Bronchial epithelial cell (primary cell): ENCODE measurements at places on chromosomes 5 and 9. TPM values are rescaled to one million over a fixed set of nuclear protein-coding genes. Genes with fewer than 3 reads are reported as not detected.

Gene APC
- total RNA-seq = 33.7 and 37.1 TPM in 2 replicates

- DNase-seq = no peak
These were observed 70.6 kb downstream of the SPIN1 start for GRCh38 chr9:88458716-88459465.

GRCh38 chr5:122690266-122690665, 84.6 kb upstream of the SNX2 start:
- DNase-seq = no peak

GRCh38 chr9:70083429-70083828, 39.8 kb downstream of the MAMDC2 start:
- DNase-seq = peak; percentile 38

- no peak for DNase-seq
These were observed 116.2 kb upstream of the TBCA start for GRCh38 chr5:77892061-77893010.

DNA sequence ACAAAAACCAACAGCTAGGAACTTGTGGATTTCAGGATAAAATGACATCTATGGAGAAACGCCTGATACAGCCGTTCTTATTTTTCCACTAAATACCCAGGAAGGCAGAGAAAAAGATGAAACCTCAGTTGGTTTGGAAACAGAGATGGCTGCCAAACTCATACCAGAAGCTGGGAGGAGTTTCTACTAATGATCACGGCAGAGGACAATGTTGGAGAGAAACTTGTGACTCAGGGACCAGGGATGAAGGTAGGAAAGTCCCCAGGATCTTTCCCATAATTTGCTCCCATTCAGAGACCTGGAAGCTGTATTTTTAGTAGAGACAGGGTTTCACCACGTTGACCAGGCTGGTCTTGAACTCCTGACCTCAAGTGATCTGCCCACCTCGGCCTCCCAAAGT, 187.1 kb upstream of the IER5L start:
- no peak for DNase-seq

DNA sequence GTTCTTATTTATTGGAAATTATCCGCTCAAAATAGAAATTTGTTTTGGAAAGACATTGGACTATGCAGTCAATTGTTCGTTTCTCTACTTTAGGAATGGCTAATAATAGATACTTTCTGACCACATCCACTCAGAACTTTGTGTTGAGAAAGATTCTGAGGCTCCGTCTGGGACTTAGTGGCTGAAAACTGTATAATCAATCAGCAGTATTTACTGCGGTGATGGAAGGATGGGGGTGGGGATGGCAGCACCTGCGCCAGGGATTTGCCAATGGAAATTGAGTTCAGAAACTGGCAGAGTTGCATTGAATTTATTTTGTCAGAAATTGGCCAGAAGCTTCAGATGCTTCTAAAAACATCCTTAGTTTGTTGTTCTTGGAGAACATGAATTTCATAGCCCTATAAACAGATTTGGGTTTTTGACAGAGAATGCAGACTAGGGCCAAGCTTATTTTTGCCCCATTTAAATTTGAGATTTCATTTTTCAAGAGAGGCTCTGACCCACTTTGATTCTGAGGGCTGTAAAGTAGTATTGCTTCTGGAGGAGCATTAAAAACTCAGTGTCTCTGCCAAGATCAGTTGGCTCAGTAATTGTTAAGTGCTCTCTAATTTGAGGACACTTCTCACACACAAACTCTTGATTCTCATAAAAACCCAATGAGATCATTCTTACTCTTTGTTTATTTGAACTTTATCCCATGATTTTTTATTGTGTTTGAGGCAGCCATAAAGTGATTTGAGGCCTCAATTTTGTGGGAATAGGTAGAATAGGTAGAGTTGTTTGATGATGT, 215.1 kb downstream of the CD180 start:
- no peak for DNase-seq

- DNase-seq = no peak
These were observed 1348.7 kb upstream of the C9orf72 start for GRCh38 chr9:28921857-28922500.

- DNase-seq = no peak
These were observed 25.9 kb upstream of the SLC12A7 start for GRCh38 chr5:1137567-1138444.

GRCh38 chr5:175654807-175655206, 3.1 kb upstream of the HRH2 start:
- DNase-seq = peak; percentile 18

DNA sequence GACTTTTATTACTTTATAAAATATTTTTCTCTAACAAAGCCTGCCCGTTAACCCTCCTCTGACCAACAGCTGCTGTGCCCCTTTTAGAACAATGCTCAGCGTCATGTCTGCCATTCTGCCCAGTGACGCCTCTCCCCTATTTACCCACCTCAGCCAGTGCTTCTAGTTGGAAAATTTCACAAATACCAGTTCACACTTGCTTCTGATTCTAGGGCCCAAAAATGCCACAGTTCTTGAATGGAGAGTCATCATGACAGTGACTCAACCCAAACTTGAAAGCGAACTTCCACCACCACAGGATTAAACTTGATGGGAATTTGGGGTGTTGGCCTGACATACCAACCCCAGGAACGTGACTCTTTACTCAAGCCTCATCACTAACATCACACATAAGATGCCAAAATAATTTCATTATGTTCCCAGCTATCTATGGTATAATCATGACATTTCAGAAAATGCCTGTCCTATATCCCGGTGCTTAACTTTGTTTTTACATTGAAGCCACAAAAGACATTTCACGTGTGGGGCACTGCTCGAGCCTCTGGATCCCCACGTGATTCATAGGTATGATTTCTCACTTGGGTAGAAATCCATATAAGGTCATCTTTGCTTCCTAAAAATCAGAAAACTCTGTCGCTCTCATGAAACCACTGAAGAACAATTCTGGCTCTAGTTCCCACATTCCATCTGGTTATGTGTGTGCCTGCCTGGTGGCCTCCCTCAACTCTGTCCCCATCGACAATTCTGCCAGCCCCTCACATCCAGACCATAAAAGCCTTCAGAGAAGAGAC, 220.9 kb downstream of the ACTL7B start:
- peak; percentile 100 for DNase-seq
